ENCODE measurements at places on chromosomes 2 and 18. TPM values are rescaled to one million over a fixed set of nuclear protein-coding genes. Genes with fewer than 3 reads are reported as not detected.

DNA sequence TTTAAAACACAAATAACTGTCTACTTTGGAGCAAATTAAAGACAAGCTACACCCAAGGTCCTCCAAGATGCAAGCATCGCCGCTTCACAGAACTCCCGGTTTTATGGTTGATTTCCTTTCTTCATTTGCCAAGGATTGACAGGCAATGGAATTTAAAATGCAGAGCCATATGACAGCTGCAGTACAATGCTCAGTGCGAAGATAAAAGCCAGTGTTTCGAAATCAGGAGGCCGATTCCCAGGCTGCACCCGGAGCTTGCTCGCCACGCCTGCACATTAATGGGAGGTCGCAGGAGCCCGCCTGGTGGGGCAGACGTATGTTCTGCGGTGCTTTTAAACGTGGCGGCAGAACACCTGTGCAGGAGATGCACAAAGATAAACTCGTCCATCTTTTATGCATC lies 727.6 kb upstream of the SOX11 start:
- H3K4me1 ChIP-seq, result no peaks in the 10 kb centered on the region
- H3K36me3 ChIP-seq, result no peaks in the 10 kb centered on the region
- no peaks in the 10 kb centered on the region for H3K27me3 ChIP-seq
- H3K4me3 ChIP-seq, result no peak overlapping the region
- no peak for DNase-seq

DNA sequence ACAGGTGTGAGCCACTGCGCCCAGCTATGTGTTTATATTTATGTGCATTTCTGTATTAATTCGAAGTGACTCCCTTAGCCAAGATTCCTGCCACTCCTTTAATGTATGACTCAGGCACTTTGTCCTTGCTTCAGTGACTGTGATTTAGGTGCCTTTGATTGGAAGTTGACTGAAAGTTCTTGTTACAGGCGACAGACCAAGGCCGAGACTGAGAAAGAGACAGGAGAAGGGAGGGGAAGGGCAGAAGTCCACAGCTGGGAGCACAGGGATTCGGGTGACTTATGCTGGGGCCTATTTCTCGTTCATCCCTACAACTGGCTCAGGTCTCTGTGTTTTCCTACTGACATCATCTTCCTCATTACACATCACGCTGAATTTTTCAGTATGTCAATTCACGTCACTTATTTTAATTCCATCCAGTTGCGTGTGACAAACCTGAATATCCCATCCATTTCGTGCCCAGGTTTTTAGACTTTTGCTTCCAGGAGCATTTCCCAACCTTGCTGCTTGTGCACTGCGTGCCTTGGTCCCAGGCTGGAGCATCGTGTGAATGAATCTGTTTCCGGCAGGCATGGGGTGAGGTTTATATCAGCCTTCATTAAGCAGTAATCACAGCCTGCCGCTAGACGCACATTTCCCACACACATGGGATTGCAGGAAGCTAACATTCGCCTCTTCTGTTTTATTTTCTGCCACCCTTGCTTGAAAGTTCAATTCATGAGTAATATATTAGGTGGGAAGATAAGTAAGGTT lies 42.4 kb downstream of the TMEM18 start:
- DNase-seq, result peak; percentile 14
- H3K4me3 ChIP-seq, result no peak overlapping the region
- H3K27ac ChIP-seq, result no peak overlapping the region
- no peaks in the 10 kb centered on the region for H3K36me3 ChIP-seq
- H3K4me1 ChIP-seq, result no peaks in the 10 kb centered on the region

DNA sequence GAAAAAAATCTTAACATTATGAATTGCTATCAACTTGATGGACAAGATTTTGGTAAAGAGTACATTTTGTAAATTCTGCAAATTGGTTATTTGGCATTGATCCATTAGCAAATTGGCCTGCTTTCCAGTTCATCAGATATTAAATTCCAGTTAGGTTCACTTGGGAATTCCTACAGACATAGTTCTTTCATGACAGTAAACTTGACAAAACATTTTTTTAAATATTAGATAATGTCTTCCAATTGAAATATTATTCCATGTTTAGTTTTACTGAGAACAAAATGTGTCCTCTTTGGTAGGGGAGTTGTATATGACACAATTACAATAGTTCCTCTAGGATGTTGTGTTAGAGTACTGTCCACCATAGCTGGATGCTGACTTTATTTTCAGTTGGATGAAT lies 141.9 kb downstream of the LCLAT1 start:
- H3K4me1 ChIP-seq, result no peaks in the 10 kb centered on the region
- H3K27me3 ChIP-seq, result no peaks in the 10 kb centered on the region
- no peak overlapping the region for H3K4me3 ChIP-seq
- H3K36me3 ChIP-seq, result peaks cover 6% of the 10 kb centered on the region

DNA sequence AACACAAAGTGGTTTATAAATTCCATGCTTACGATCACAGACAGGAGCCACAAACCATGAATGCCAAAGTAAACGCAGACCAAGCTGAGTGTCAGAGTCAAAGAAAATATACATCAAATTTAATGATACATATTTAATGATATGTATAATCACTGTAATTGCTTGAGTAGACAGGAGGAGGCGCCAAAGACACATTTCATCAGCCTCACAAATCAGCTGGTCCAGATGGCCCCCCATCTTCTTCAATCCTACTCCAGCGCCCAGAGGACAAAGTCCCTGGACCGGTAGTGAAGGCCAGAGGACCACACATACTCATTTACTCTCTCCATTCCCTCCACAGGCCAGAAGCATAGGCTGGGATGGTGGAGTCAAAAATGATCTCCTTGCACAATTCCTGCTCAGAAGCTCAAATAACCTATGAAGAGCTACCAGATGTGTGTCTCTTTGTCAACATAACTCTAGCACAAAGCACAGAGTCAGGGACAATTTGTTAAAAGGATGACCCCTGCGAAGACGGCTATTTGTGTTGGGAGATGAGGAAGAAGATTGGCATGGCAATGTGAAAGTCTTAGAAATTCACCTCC lies 149.3 kb upstream of the PGAP1 start:
- no peaks in the 10 kb centered on the region for H3K27me3 ChIP-seq
- peaks cover 84% of the 10 kb centered on the region for H3K36me3 ChIP-seq
- peaks cover 20% of the 10 kb centered on the region for H3K4me1 ChIP-seq
- DNase-seq, result peak; percentile 42
- H3K27ac ChIP-seq, result no peak overlapping the region

GRCh38 chr2:140604096-140604495 lies 1526.7 kb downstream of the LRP1B start:
- H3K4me3 ChIP-seq, result no peak overlapping the region
- no peaks in the 10 kb centered on the region for H3K4me1 ChIP-seq
- DNase-seq, result no peak
- no peaks in the 10 kb centered on the region for H3K27me3 ChIP-seq

DNA sequence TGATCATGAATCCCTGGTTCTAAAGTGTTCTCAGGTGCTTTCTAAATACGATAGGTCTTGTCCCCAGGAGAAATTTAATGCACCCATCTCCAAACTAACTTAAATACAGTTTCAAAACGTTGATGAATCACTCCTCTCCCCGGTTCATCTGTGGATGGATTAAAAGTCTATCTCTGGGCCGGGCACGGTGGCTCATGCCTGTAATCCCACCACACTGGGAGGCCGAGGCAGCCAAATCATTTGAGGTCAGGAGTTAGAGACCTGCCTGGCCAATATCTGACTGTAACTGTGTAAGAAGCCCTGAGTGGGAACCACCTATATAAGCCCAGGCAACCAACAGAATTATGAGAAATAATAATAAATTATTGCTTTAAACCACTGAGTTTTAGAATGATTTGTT lies 78.7 kb downstream of the LONRF2 start:
- H3K4me3 ChIP-seq, result no peak overlapping the region
- peaks cover 7% of the 10 kb centered on the region for H3K27me3 ChIP-seq
- H3K27ac ChIP-seq, result no peak overlapping the region
- DNase-seq, result no peak
- no peaks in the 10 kb centered on the region for H3K4me1 ChIP-seq

DNA sequence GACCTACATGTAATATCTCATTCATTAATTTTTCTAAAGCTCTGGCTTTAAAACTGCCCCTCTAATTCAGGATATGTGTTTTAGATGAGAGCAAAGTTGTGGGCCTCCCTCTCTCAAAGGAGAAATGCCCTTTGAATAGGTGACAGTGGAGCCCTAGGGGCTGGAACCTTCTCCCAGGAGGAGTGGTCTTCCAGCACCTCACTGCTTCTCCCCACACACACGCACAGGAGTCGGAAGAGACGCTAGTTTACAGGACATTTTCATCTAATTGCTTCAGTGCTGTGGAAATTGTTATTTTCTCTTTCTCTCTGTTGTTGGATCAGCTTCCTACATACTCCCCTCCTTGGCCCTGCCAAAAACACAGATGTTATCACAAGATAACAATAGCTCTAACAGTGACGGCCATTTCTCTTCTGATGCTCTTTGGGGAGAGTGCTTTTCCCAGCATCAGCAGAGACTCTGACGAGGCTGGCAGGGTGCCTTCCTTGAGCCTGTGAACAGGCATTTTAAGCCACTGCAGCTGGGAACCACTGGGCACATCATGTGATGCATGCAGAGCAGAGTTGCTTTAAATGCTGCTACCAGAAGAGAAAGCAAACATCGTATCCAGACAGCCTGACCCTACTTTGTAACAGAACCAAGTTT lies 209.4 kb upstream of the SP5 start:
- H3K4me3 ChIP-seq, result no peak overlapping the region
- peak; percentile 29 for DNase-seq
- peaks cover 56% of the 10 kb centered on the region for H3K4me1 ChIP-seq
- H3K36me3 ChIP-seq, result no peaks in the 10 kb centered on the region
- H3K27ac ChIP-seq, result peak overlapping the region; percentile 62
- H3K27me3 ChIP-seq, result peaks cover 30% of the 10 kb centered on the region

DNA sequence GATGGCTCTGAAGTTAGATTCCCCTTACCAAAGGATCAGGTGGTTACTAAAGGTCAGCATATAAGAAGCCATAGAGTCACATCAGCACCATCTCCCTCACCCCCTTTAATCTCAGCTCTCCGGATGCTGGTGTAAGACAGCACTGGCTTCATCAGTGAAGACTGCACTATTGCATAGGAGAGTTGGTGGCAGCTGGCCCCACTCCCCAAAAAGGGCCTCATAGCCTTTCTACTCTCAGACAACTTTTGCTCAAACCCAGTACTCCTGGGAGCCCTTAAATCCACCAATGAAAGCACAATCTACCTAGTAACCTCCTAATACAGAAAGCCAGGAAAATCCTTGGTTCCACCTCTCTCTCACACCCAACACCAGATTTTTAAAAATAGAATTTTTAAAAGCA lies 6.9 kb upstream of the DIPK1C start:
- H3K27ac ChIP-seq, result no peak overlapping the region
- H3K36me3 ChIP-seq, result no peaks in the 10 kb centered on the region
- DNase-seq, result no peak
- no peaks in the 10 kb centered on the region for H3K4me1 ChIP-seq
- H3K27me3 ChIP-seq, result peaks cover 32% of the 10 kb centered on the region
- no peak overlapping the region for H3K4me3 ChIP-seq

DNA sequence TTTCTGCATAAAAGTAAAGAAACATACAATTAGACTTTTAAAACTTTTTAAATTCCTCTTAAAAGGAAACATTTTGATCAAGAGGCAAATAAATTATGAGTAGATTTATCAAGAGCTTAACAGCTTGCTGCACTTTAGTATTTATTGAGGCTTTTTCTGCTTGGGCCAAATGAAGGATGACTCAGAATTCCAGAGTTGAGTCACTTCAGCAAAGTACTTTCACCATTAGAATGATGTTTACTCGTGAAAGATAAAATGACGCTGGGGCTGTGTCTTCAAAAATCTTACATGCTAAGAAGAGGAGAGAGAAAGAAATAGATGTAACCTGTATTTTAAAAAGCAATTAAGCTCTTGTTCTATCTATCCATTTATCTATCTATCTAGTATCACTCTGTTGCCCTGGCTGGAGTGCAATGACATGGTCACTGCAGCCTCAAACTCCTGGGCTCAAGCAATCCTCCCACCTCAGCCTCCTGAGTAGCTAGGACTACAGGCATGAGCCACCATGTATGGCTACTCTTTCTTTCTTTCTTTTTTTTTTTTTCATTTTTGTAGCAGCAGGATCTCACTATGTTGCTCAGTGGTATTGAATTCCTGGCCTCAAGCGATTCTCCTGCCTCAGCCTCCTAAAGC lies 75.3 kb upstream of the RIOK3 start:
- peaks cover 12% of the 10 kb centered on the region for H3K4me1 ChIP-seq
- DNase-seq, result no peak
- H3K4me3 ChIP-seq, result no peak overlapping the region
- H3K27me3 ChIP-seq, result no peaks in the 10 kb centered on the region
- H3K36me3 ChIP-seq, result no peaks in the 10 kb centered on the region
- no peak overlapping the region for H3K27ac ChIP-seq

Gene CFC1
- total RNA-seq, result not detected

- no peaks in the 10 kb centered on the region for H3K36me3 ChIP-seq
- H3K27ac ChIP-seq, result no peak overlapping the region
- DNase-seq, result no peak
- peaks cover 12% of the 10 kb centered on the region for H3K27me3 ChIP-seq
- no peak overlapping the region for H3K4me3 ChIP-seq
These were observed 78.9 kb downstream of the ZBTB7C start for GRCh38 chr18:48330016-48330991.

Gene SPP2
- total RNA-seq, result not detected

- H3K27me3 ChIP-seq, result no peaks in the 10 kb centered on the region
- H3K4me3 ChIP-seq, result no peak overlapping the region
- no peaks in the 10 kb centered on the region for H3K4me1 ChIP-seq
- no peak overlapping the region for H3K27ac ChIP-seq
These were observed 7.3 kb downstream of the THOC1 start for GRCh38 chr18:260547-260946.

- no peaks in the 10 kb centered on the region for H3K27me3 ChIP-seq
- H3K27ac ChIP-seq, result peak overlapping the region; percentile 85
- DNase-seq, result peak; percentile 48
- H3K4me1 ChIP-seq, result peaks cover 28% of the 10 kb centered on the region
These were observed 550 bp upstream of the SFXN5 start for GRCh38 chr2:73072129-73072395.

Gene GALR1
- total RNA-seq, result not detected

DNA sequence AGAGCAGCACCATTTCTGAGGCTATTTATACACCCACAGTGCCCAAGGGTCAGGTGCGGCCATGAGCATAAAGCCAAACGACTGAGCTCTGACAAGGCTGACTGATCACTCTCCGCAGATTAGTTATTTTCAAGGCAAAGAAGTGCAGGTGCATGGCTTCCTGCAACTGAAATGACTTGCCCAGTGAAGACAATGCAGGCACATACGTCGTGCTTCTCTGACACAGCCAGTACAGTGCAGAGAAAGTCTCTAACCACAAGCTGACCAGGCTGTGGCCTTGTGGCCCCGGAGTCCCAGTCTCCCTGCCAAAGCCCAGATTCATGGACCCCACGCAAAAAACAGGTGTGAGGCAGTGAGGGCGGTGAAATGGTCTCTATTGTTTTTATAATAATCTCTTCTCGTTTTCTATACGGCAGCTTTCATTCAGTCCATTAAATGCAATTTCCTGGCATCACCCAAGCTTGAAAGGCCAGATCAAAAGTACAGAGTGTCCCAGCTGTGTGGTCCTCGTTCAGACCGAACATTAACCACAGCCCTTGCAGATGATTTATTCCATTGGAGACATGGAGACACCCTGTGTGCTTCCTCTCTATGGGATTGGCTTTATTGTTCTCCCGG lies 447.0 kb upstream of the ID2 start:
- peaks cover 5% of the 10 kb centered on the region for H3K36me3 ChIP-seq
- no peak overlapping the region for H3K4me3 ChIP-seq
- H3K27me3 ChIP-seq, result peaks cover 8% of the 10 kb centered on the region
- no peak for DNase-seq
- H3K4me1 ChIP-seq, result peaks cover 32% of the 10 kb centered on the region
- H3K27ac ChIP-seq, result no peak overlapping the region

All from activated CD8-positive, alpha-beta T cell treated with anti-CD3 and anti-CD28 coated beads, Interleukin-2, amount 10 ng/mL, durations not matched to agents 7 days and 5 days (primary cell).